HCEC 1CT (cell line): ENCODE measurements at places on chromosomes 3 and 15.

GRCh38 chr3:46947546-46947901, 29.0 kb downstream of the CCDC12 start:
- no peak for DNase-seq

GRCh38 chr3:188090620-188091309, 63.2 kb upstream of the LPP start:
- no peak for DNase-seq

GRCh38 chr3:172580680-172581401, 57.6 kb upstream of the TNFSF10 start:
- no peak for DNase-seq

DNA sequence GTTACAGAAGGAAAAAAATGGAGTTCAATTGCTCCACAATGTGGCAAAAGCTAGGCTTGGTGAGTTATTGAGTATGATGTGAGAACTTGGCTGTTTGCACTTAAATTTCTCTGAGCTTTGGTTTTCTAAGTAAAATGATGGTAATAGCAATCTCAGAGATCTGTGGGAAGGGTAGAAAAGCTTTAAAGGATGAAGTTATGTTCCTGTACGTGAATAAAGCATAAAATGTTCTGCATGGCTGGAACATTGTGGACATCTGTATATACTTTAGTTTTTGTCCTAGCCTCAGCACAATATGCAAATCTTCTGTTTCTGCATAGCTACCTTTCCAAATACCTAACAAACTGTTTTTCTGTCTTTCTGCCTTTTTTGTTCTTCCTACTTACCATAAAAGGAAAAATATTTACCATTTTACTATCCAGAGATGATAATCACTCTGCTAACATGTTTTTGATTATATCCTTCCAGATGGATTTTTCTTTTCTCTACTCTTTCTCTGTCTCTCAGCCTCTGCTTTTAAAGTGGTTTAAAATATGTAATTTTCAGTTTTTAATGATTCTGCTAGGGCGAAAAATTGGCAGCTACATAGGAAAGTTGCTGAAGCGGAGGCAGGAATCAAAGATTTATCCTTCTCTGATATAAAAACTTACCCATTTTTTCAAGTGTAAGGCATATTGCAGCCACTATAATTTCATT, 188.1 kb downstream of the FNDC3B start:
- DNase-seq, result no peak

DNA sequence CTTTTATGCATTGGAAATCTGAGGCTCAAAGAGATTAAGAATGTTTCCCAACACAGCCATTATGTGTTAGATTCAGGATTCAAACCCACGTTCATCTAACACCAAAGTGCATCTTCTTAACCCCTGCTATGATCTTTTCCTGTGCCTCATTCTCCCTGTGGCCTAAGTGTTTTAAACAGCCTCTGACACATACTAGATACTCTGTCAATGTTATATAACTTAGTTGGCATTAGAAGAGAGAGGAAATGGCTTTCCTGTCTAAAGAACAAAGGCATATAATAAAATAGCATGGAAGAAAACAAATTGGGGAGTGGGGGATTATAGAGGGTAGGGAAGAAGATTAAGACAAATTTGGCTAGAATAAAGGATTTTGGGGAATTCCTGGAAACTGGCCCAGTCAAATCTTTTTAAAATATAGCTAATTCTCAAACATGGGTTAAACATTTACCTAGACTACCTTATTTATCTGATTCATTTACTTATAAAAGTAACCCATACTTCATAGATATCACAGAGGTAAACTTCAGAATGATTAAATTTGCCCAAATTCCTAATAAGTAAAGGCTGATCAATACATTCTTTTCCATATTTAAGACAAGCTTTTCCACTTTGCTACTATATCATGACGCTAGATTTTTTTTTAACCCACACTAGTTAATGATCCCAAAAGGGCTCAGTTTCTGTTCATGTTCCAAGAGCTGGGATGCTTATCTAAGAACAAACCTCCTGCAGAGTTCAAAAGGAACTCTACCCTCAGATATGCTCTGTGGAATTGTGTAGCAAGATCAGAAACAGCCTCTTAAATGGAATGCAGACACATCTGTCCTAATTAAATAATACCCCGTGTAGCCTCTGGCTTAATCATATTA, 122.9 kb upstream of the PTPRG start:
- no peak for DNase-seq

GRCh38 chr3:96803870-96804269, 10.5 kb upstream of the EPHA6 start:
- DNase-seq, result no peak

DNA sequence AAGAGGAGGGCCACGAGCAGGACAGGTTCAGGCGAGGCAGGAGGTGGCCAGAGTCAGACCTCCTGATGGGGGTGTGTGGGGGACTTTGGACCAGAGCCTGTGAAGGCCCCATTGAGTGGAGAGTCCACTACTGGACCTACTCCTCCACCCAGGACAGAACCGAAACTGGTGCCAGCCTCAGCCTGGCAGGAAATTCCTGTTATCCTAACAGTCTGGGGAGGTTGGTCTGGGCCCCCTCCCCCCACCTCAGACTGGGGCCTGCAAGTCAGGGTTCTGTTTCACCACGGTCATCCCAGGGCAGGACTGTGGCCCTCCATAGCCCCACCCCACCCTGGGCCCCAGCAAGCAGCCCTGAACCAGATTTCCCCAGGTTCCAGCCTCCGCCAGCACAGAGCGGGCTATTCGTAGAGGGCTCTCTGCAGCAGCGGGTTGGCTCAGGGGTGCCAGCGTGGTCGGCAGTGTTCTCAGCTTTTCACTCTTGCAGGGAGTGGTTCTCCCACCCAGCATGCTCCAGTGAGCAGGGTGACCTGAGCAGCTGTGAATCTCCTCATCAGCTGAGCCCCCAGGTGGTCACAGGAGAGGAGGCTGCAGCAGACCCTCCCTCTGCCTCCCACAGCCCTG, 217.3 kb downstream of the TBC1D2B start:
- DNase-seq, result no peak

DNA sequence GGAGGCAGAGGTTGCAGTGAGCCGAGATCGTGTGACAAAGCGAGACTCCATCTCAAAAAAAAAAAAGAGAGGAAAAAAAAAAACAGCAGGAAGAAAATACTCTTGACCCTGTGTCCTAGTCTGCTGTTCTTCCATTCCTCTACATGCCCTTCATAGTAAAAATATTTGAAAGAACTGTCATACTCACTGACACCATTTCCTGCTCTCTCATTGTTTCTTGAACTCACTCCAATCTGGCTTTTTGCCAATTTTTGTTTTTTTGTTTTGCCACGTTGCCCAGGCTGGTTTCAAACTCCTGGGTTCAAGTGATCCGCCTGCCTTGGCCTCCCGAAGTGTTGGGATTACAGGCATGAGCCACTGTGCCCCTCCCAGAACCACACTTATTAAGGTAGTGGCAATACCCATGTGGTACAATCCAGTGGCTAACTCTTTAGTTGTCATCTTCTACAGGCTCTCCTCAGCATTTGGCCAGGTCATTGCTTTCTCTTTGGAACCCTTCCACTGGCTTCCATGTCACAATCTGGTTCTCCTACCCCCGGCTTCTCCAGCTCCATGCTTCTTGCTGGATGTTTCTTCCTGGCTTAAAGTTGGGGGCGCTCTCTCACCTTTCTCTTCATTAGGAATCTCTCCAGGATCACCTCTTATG, 238.2 kb upstream of the C2CD4B start:
- peak; percentile 89 for DNase-seq

GRCh38 chr3:66303491-66303901, 82.7 kb downstream of the SLC25A26 start:
- DNase-seq, result no peak

DNA sequence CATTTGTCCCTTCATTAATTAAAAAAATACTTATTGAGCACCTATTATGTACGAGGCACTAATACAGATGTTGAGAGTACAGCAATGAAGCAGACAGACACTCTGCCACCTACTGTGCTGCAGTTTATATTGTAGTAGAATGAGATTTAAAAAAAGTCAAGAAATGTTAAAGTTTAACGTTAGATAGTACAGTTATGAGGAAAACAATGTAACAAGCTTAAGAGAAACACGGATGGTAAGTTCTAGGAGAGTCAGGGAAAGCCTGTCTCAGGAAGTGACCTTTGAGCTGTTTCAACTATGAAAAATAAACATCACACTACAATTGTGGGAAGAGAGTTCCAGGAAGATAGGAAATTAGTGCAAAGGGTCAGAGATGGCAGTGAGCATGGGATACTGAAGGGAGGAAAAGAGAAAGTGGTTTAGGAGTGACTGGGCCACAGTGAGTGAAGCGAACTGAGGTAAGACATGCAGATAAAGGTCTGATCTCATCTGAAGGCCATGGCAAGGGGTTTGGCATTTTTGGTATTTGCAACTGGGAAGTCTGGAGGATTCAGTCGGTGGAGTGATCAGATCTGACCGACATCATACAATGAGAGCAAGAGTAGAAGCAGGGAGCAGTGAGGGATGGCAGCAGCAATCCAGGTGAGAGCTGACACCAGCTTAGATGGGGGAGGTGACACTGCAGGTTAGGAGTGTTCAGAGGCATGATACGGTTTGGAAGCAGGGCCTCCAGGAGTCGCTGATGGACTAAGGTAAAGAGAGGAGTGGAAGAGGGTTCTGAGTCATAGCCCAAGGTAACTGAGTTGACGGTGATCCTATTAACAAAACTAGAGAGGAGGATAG, 28.5 kb downstream of the PLSCR4 start:
- DNase-seq, result peak; percentile 55

DNA sequence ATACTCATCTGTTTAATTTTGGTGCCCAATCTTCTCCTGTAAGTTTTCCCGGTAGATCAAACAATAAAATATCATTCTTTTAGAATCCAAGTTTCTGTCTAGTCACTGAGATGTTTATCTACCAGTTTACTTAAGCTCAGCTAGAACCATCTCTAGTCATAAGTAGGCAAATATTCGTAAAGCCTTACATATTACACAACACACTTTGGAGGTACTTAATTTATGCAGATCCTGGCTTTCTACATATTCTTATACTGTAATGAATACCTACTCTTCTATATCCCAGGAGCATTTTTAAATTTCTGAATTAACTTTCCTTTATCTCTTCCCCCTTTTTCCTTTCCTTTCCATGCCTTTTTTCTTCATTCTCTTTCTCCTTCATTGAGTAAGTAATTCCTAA, 185.9 kb upstream of the ZBTB20 start:
- no peak for DNase-seq

- DNase-seq, result no peak
Observed at GRCh38 chr3:62805580-62806277, 69.5 kb downstream of the CADPS start.

DNA sequence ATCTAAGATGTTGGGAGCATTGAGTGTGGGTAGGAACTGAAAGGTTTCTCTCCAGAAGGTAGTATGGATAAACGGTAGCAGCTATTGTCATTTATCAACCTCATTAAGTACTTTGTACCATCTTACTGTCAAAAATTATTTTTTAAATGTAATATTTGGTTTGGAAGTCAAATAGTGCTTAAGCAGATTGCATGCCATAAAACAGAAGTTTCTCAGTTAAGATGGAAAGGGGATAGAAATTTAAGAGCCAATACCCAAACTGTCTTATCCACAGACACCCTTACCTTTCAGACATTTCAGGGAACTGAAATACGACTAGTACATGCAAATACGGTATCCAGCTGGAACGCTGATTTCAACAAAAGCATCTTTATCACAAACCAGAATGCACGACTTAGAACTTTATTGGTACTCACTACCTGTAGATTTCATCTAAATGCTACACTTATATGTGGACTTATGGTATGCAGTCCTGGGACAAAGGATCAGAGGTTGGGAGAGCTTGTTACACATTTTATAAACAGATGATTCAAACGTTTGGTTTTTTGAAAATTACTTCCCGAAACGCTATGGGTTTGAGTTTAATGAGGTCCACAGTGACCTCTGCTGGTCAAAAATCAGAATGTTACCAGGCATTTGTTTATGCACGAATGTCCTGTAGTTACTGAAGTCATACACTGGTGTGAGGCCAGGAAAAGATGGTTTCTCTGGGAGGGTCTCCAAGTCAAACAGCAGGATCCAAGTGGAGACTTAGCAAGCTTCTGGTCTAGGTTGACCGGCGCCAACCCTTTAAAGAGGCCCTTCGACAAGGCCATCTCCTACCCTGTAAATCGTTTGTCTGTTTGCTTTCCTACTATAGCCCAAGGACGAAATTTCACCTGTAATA, 45.7 kb upstream of the DUT start:
- DNase-seq, result peak; percentile 87

GRCh38 chr3:32392536-32393302, 1.1 kb downstream of the CMTM7 start:
- peak; percentile 61 for DNase-seq

GRCh38 chr3:16332904-16333426, 68.0 kb downstream of the OXNAD1 start:
- DNase-seq, result peak; percentile 50

DNA sequence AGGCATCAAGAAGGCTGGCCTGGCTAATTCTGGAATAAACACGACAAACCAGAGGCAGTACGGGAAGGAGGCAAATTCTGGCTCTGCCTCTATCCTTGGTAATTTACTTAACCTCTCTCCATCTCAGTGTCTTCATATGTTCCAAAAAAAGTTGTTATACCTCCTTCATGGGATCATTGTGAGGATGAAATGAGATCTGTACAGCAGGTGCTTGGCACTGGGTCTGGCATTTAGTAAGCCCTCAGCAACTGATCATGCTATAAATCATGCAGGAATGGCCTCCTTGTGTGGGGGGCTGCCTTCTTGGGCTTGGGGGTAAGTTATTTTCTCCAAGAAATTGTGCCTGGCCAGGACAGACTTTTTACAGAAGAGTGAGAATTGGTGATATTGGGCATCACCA, 38.3 kb upstream of the TRA2B start:
- no peak for DNase-seq

DNA sequence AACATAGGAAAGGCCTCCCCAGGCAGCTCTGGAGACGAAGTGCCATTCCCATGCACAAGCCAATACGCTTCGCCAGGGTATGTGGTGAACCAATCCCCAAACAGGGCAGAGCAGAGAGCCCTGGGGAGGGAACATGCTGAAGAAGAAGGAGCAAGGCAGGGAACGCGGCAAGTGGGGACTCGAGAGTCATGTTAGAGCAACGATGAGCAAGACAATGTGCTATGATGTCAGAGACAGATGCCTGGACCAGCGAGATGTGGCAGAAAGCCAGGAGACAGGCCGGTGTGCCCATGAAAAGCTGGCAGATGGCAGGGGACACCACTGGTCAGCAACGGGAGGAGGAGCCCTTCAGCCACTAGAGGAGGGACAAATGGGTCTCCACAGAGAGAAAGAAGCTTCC, 39.6 kb downstream of the NIPA2 start:
- DNase-seq, result no peak

DNA sequence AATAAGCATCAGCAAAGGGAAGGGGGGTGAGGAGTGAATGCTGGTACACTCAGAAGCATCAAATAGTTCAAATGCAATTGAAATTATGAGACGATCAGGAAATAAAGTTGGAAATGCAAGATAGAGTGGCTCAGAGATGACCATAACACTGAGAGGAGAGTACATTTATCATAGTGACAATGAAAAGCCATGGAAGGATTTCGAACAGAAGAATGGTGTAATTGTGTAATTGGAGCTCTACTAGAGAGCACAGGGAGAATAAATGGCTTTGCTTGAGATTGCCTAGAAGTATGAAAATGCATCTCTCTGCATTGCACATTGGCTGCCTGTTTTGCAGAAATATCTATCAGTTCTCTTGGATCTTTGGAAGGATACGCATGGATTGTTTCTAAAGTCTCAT, 163.3 kb downstream of the TP63 start:
- no peak for DNase-seq
